ENCODE measurements at places on chromosomes 16 and 17.
A peak's percentile ranks its signal among the peaks of the same experiment; 100 is the strongest.

- DNase-seq: no peak
Observed at GRCh38 chr16:77472262-77472661, 37.4 kb upstream of the ADAMTS18 start.

DNA sequence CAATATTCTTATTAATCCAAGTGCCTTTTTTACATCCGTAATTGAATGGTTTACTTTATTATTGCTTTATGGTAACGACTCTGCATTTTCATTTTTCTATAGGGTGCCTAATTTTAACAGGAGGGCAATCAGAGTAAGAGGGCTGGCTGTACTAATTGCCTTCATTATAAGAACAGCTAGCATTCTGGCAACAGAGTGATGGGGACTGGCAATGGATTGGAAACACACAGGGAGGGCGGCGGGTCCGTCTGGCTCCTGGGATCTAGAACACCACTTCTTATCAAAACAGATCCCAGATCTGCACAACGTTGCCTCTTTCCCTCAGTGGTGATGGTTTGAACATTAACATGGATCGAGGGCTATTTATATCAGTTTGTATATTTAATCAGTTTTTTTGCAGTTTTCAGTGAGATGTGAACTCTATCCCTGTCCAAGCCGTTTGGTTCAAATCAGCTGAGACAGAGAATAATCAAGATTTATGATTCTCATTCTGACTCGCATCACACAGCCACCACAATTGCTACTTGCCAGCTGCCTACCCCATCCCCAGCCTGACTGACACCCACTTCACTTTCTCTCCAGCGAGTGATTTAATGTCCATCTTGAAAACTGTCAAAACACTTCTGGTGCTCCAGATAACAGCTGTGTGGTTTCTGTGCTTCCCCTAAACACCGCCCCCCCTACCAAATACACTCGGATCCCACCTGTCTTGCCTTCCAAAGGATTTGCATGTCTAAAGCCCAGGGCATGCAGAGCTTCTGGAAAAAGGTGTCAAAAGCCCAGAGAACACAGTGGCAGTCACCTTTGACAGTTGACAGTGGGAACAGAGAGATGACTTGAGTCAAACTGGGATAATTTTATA, 327.9 kb downstream of the HS3ST4 start:
- no peak for DNase-seq

- DNase-seq: no peak
Observed at GRCh38 chr17:32299580-32300164, 34.0 kb downstream of the RHBDL3 start.

- no peak for DNase-seq
Observed at GRCh38 chr17:65193716-65194293, 56.6 kb downstream of the RGS9 start.

DNA sequence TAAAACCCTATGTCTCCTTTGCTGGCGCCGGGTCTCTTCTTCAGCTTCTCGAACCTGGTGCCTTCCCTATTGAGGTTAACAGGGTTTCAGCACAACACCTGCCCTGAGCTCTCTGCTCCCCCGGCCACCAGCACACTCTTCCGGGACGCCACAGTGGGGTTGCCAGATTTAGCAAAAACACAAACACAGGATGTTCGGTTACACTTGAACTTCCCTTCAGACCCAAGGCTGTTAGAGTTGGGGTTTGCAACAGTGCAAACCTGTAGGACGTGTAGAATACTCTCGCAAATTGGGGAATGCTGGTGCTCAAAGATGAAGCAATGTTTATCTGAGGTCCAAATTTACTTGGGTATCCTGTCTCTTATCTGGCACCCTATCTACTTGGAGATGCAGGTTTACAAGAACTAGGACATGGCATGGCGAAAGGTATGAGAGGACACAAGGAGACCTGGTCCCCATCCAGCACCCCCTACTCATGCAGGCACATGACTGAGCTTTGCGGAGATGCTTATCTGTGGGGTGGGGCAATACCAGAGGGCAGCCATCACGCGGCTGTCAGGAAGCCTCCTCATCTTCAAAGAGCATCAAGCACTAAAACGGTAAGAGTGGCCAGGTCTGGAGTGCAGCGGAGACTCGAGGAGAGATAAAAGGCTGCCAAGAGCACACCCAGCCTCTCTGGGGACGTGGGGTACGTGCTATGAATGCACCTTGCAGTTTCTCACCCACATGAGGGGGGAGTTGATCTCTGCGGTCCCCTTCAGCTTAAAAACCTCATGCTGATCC, 52.8 kb downstream of the SDK2 start:
- DNase-seq: peak; percentile 24

GRCh38 chr16:23131436-23131835, 17.8 kb downstream of the USP31 start:
- DNase-seq: no peak

GRCh38 chr17:36703860-36704266, 102.5 kb downstream of the MRM1 start:
- DNase-seq: no peak

GRCh38 chr17:71580220-71580619, 540.6 kb upstream of the SOX9 start:
- no peak for DNase-seq

DNA sequence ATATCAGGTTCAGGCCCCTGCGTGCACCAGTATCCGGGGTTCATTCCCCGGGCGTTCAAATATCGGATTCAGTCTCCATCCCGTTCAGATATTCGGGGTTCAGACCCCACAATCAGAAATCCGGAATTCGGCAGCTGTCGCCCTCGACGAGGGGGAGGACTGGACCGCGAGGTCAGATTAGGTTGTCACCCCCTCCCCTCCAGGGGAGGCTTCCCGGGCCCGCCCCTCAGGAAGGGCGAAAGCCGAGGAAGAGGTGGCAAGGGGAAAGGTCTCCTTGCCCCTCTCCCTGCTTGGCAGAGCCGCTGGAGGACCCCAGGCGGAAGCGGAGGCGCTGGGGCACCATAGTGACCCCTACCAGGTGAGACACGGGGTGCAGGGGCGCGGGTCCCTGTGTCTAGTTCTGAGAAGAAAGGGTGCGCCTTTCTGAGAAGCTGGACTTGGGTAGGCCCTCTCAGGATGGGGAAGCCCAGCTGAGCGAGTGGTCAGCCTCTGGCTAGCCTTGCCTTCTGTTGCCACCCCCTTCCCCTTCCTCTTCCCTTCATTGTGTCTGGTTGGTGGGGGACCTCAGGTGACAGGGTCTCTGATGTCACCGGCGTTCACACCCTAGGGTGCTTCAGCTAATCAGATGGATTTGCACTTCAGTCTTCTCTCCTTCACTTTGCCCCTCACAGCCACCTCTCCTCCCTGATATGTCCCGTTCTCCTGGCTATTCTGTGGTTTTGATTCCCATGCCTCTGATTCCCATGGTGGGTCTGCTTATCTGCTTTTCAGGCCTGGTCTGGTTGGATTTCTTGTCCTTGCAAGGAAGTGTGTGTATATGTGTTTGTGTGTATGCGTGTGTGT, 844 bp downstream of the TAOK2 start:
- DNase-seq: no peak

- DNase-seq: no peak
Observed at GRCh38 chr17:31078290-31078689, 16.5 kb upstream of the NF1 start.

GRCh38 chr17:55340176-55340575, 75.4 kb downstream of the HLF start:
- DNase-seq: no peak

- DNase-seq: no peak
Observed at GRCh38 chr16:89623511-89624261, 10.2 kb downstream of the DPEP1 start.

GRCh38 chr17:18250259-18250658, 8.3 kb downstream of the FLII start:
- no peak for DNase-seq

- DNase-seq: no peak
Observed at GRCh38 chr16:58195771-58196170, 2.1 kb downstream of the CSNK2A2 start.

DNA sequence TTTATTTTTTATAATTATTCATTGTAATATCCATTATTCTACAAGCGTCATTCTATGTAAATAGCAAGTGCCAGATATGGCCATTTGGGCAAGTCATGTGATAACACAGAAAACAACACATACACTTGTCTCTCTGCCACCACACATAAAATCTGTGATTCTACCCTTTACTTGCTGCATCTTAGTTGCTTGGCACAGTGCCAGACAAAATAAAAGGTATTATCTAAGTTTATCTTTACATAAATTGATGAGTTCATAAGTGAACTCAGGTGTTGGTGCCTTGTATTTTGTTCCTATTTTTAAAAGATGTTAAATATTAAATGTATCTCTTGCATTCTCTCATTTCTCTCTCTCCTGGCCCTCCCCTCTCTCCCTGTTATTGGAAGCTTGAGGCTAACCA, 1458.7 kb downstream of the CDH11 start:
- DNase-seq: no peak

DNA sequence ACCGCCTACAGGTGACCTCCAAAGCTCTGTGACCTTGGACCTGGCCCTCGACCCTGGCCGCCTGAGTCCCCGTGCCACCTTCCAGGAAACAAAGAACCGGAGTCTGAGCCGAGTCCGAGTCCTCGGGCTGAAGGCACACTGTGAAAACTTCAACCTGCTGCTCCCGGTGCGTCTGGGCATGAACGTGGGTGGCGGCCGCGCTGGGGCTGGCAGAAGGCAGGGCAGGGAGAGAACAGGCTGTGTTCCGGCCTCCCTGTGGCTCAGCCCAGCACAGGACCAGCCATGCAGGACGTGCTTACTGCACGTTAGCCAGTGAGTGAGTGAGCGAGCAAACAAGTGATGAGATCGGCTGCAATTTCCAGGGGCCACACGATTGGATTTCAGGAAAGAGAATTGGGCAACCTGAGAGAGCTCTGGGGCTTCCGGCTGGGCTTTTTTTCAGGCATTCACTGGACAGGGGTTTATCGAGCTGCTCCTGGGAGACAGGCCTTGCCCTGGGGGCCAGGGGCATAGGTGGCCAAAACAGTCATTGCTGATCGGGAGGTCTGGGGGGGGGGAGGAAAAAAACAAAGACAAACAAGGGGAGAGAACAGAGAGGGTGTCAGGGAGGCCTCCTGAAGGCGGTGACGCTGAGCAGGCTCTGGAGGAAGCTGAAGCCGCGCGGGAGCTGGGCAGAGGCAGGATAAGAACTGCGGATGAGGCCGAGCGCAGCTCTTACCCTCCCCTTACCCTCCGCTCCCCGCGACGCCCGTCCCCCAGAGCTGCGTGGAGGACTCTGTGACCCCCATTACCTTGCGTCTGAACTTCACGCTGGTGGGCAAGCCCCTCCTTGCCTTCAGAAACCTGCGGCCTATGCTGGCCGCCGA, 16.9 kb downstream of the ITGAX start:
- DNase-seq: no peak

GRCh38 chr17:44909681-44910144, 5.6 kb downstream of the GFAP start:
- no peak for DNase-seq

GRCh38 chr16:19384656-19385055, 33.0 kb upstream of the TMC5 start:
- no peak for DNase-seq

GRCh38 chr16:11333702-11334101, 11.6 kb upstream of the RMI2 start:
- no peak for DNase-seq

All from T-helper 22 cell (primary cell).